Nucleus accumbens (tissue), 56 donors: ENCODE measurements at places on chromosomes 1 and 21.

DNA sequence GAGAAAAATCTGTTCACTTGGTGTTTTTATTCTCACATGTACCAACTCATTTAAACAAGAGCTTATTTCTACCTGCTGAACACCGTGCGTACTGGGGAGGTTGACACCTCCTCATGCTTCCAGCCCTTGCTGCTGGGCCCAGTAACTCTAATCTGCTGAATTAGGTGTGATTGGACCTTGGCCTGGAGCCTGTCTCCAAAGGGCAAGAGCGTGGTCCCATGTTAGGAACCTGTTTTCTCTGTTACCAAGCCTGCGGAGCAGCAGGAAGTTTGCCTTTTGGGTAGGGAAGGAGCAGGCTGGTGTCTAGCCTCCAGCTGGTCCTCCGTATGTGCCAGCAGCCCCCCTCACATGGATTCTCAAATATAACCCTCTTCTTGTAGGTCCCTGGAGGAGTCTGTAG lies 10.9 kb upstream of the SLC27A3 start:
- DNase-seq: no peak

- no peak for DNase-seq
These were observed 45.3 kb upstream of the RGS1 start for GRCh38 chr1:192530254-192530653.

DNA sequence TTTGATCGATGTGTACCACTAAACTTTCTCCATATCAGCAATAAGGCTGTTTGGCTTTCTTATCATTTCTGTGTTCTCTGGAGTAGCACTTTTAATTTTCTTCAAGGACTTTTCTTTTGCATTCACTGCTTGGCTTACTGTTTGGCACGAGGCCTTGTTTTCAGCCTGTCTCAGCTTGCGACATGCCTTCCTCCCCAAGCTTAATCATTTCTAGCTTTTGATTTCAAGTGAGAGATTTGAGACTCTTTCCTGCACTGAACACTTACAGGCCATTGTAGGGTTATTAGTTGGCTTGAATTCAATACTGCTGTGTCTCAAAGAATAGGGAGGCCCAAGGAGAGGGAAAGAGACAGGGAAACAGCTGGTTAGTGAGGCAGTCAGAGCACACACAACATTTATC lies 120.6 kb upstream of the KCND3 start:
- no peak for DNase-seq

GRCh38 chr1:98119796-98120195 lies 199.0 kb upstream of the DPYD start:
- DNase-seq: no peak

DNA sequence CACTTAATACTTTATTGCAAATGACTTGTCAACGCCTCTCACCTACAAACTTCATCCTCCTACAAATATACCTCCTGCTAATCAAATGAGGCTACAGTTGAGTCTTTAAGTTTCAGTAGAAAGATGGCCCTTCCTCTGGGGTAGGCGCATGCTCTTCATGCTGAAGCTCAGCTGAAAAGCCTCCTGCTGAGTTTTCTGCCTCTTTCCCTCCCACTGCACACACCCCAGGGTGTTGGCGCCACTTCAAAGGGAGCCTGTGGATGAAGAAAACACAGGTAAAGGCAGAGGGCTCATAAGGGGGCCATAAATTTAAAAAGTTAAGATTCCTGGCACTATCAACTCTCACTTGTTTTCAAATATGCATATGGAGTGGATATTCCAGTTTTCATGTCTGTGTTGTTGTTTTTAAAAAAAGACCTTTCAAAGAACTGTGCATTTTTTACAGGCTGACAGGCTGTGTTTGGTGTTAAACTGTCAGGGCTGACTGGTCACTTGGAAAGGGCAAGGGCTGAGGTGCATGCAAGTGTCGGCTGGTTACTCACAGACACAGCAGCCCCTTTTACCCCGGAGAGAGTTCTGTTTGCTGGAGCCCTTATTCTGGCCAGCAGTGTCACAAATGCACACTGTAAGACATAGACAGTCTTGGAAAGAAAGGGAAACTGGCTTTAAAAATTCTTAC lies 42.9 kb upstream of the LGALS8 start:
- DNase-seq: no peak

DNA sequence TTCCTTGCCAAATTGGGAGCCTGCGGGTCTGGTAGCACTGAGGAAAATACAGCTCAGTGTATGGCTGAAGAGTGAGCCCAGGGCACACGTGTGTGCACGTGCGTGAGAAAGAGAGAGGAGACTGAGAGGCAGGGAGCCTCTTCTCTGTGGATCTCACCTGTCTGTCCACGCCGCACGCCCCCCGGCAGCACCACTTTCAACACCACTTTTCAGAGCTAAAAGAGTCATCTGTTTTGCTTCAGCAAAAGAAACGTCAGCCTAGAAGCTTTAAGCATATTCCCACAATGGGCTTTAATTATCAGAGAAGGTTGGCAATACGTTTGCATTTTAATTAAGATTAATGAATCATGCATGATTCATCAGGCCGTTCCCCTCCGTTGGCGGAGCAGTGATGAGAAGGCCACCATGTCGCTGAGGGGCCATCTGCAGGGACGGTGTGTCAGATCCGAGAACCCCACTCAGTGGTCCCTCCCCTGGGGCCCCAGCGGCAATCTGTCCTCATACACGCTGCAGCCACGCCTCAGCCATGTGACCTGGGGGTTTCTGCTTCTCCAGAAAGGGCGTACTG lies 56.8 kb downstream of the SIK1 start:
- DNase-seq: no peak

DNA sequence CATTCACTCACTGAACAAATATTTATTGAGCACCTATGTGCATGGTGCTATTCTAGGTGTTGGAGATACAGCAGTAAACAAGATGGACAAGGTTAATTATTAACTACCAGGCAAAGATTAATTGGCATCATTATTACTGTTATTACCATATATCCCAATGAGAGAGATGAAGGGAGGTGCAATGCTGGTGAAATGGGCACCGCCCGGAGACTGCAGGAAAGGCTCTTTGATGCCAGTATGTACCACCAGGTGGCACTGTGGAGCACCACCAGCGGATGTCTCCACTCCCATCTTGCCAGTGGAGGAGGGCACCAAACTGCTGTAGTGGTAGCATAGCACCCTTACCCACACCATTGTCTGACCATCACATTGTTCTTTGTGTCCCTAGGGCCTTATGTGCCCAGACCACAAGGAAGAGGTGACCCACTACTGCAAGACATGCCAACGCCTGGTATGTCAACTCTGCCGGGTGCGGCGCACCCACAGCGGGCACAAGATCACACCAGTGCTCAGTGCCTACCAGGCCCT lies 3.0 kb downstream of the TRIM46 start:
- DNase-seq: peak; percentile 73

- DNase-seq: no peak
These were observed 47.2 kb downstream of the PRRC2C start for GRCh38 chr1:171532520-171532919.

GRCh38 chr1:150559656-150560010 lies 10.4 kb downstream of the ADAMTSL4 start:
- DNase-seq: no peak

DNA sequence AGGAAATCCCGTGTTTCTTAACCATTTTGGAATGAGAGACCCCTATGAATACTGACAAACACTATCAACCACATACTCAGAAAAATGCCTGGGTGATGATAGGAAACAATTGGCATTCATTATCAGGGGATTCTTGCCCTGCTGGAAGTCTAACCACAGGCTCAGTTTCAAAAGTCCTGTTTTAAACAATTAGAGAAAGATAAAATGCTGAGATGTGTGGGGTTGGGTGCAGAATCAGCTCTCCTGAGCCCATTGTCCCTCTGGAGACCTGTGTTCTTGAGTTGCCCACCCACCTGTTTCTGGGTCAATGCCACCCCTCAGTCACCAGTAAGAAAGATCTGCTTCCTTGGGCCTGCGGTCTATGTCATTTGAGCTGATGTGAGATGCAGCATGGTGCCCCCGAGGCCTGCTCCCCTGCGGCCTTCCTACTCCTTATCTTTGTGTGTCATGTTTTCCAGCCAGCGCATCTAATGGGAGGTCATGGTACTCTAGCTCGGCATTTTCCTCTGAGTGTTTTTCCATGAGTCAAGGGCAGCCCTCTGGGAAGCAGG lies 130.3 kb upstream of the PLXNA2 start:
- no peak for DNase-seq

- no peak for DNase-seq
These were observed 75.5 kb downstream of the KIRREL1 start for GRCh38 chr1:158068918-158069317.

DNA sequence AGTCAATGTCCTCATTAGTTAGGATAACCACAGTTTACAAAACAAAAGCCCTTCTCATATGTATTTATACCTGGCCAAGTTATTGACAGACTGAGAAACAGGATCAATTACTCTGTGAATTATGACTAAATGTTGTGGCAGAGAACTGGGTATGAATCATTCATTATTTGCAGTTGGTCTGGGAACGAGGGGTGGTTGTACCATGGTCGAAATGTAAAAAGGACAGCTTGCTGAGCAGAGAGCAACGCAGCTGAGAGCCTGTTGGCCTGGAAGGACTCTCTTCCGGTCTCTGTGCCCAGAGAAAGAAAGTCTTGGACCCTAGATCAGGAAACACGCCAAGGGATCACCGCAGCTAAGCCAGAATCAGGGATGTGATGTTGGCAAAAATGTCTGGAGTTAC lies 169.6 kb downstream of the DISC1 start:
- DNase-seq: no peak

- DNase-seq: no peak
These were observed 16.6 kb downstream of the STX12 start for GRCh38 chr1:27789540-27790041.

GRCh38 chr21:28439788-28440187 lies 552.9 kb downstream of the LTN1 start:
- DNase-seq: no peak

GRCh38 chr1:198915327-198916231 lies 276.7 kb downstream of the PTPRC start:
- no peak for DNase-seq

GRCh38 chr1:208256556-208256955 lies 12.4 kb upstream of the PLXNA2 start:
- no peak for DNase-seq

- no peak for DNase-seq
These were observed 13.8 kb downstream of the LRP8 start for GRCh38 chr1:53314096-53314495.

DNA sequence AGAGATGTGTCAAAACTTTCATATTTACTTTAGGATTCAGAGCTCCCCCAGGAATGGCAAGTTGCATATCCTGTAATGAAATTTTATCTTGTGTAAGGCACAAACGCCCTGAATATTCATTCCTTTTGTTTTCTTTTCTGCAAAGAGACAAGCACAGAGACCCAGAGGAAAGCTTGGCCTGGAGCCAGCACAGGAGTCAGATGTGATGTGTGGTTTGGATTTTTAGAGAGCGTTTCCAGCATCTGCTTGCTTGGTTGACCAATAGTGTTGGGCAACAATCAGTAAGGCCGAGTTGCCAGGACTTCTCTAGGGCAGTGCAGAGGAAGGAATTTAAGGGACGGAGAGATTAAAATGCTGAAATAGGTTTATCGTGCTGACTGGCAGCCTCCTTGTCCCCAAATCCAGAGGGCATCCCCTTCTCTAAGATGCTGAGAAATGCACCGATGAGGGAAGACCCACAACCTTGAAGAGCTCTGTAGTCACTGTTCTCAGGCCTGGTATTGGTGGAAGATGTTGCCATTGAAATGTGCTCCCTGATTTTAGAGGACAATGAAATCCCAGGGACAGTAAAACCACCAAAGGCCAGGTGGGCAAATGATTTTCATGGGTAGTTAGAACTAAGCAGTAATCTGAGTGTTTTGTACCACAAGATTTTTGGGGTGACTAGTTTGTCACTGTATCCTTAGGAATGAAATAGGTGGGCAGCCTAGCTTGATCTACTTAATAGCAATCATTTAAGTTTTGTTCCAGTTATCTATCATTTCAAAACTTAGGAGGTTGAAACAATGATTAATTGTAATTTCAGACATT lies 37.9 kb upstream of the RHOU start:
- DNase-seq: no peak
